ENCODE measurements at places on chromosomes 1 and 21.

GRCh38 chr21:25408666-25409065 is 198.6 kb downstream of the MRPL39 start:
- no peak for DNase-seq

DNA sequence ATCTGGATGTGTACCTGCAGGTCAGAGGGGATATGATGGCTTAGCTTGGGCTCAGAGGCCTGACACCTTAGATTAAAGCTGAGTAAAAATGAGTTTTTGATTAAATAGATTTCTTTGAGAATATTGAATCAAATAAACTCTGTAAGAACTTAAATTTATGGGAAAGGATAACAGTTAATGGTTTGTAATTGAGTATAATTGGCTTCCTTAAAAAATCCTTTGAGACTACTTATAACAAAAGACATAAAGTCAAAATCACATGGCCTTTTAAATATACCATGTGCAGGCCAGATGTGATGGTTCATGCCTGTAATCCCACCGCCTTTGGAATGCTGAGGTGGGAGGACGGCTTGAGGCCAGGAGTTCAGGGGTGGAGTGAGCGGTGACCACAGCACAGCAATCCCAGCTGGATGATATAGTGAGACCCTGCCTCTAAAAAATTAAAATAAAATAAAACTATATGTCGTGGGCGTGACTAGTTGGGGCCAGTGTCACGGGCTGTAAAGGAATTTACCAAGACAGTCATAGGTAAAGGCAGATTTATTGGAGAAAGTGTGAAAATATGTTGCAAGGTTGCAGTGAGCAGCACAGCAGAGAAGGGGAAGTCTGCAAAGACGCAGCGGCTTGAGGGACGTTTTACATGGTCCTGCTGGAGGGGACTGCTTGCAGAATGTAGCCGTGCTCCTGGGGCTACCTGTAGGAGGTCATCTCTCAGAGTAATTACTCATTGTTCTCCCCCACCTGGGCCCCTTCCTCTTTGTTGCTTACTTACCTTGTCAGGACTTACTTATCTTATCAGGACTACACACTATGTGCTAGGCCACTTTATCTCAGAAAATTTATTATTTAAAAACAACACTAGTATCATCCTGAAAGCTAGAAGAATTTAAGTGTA is 122.3 kb downstream of the ZMYM4 start:
- DNase-seq = no peak

DNA sequence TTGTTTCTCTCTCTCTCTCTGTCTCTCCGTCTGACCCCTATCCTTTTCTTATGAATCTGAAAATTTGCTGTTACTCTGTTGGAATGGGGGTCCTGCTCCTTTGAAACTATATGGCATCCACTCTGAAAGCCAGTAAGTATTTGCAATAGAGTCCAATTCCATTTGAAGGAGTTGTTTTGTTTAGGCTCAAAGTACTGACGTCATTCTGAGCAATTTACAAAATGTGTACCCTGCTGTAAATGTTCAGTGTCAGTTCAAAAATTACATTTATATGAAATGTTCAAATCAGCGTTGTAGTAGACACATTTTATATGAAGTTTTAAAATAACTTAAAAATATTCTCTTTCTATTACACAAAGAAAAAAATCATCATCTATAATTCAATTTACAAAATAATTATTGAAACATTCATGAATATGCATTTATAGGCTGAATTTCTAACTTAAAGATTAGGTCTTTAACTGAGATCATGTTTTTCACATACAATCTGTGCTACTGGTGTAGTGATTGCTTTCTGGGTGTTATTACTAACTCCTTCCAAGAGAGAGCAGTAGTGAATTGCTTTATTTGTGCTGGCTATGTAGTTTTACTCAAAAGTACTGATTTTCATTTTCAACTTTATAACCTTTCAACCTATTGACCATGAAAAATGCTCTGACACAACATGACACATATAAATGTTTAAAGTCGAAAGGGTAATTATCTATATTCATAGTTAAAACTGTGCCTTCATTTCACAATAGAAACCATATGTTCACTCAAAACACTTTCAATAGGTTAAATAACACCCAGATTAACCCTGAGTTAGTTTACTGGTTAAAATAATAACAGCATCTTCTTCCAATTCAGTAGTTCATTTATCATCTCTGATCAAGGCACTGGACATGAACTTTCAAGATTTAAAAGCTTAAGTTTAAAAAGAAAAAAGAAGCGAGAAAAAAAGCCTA is 253.1 kb upstream of the ADGRL4 start:
- no peak for DNase-seq

DNA sequence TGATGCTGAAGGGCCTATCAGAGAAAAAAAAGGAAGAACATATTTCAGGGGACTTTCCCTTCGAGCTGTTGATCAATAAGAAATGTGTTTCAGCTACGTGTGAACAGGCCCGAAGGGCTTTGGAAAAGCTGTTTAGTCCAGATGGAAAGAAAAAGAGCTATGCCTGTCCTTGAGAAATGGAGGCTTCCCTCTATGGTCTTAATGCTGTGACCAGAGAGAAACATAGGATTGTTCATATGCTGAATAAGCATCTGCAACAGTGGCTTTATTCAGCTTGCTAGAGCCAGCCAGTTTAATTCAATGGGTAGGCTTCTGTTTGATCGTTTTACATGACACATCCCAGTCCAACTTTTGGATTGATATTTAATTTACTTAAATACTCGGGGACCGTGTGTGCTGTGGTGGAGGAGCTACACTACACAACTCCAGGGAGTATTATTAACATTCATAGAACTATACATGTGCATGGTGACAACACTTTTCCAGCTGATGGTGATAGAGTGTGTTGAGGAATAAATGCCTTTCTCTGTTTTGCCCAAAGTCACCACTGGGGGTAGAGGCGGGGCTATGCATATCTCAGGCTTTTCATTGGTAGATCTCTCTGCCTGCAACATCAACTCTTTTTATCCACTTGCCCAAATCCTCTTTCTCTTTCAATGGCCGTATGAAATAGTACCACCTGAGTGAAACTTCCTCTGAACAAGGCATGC is 106.7 kb upstream of the C8B start:
- no peak for DNase-seq

- DNase-seq = no peak
Observed at GRCh38 chr1:227548119-227548397, 15.3 kb upstream of the ZNF678 start.

DNA sequence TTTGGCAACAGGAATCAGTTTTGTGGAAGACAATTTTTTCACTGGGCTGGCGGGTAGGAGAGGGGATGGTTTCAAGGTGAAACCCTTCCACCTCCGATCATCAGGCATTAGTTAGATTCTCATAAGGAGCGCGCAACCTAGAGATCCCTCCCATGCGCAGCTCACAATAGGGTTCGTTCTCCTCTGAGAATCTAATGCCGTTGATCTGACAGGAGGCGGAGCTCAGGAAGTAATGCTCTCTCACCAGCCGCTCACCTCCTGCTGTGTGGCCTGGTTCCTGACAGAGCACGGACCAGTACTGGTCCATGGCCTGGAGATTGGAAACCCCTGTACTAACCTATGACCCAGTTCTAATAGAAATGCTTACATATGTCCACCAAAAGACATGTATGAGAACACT is 96.6 kb upstream of the KIAA1614 start:
- no peak for DNase-seq

DNA sequence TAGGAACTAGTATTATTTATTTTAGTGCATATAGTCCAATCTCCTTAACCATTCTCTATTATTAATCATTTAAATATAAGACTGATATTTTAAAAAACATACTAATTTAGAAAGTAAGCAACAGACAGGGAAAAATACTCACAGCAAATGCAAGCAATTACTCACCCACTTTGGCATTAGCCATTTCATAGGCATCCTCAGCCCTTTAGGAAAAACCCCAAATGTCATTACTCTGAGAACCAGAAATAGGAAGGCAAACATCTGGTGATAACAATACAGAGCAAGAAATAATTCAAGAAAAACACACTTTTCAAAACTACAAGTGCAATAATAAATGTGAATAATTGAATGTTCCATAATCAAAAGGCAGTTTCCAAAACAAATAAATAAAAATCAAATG is 545.1 kb downstream of the PLPP3 start:
- no peak for DNase-seq

GRCh38 chr1:17535300-17535936 is 4.1 kb upstream of the ARHGEF10L start:
- no peak for DNase-seq

GRCh38 chr1:218361298-218362065 is 16.3 kb downstream of the TGFB2 start:
- DNase-seq = no peak

DNA sequence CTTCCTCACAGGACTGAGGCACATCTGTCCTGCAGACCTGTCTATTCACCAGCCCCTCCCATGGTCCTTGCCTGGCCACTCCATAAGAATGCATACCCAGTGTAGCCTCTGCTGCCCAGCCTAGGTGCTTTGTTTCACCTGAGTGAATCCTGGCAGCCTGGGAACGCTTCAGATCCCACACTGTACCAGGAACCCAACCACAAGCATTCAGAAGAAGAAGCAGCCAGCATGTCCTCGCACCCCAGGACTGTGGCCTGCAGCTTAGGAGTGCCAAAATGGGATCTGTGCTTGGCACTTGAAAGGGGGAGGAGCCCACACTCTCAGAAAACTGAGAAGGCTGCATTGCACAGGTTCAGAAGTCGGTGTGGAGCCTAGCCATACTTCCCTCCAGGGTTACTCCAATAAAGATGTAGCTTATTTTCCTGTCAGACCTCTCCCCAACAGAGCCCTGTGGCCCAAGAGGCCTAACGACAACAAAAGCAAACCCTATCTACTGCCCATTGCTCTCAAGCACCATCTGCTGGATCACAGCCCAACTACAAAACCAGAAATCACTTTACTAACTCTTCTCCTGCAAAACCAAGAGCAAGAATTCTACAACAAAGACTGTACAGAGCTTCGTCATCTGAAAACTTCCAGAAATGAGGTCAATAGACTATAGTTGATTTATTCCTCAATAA is 923.1 kb upstream of the NEGR1 start:
- DNase-seq = no peak

DNA sequence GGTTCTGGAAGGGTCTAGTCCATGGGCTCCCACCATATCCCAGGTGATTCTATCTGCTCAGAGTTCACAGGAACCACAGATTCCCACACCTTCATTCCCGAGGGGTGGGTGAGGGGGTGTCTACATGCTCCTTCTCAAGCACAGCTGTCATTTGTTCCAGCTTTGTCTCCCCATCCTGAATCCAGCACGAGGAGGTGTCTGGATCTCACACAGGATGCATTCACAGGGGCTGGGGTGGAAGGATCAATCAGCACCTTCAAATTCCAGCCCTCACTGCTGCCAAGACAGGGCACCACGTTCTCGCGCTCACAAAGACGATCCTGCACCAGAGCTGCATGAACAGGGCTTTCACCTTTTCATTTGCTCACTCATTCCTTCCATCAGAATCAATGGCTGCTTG is 52.7 kb downstream of the TCP10L start:
- DNase-seq = no peak

DNA sequence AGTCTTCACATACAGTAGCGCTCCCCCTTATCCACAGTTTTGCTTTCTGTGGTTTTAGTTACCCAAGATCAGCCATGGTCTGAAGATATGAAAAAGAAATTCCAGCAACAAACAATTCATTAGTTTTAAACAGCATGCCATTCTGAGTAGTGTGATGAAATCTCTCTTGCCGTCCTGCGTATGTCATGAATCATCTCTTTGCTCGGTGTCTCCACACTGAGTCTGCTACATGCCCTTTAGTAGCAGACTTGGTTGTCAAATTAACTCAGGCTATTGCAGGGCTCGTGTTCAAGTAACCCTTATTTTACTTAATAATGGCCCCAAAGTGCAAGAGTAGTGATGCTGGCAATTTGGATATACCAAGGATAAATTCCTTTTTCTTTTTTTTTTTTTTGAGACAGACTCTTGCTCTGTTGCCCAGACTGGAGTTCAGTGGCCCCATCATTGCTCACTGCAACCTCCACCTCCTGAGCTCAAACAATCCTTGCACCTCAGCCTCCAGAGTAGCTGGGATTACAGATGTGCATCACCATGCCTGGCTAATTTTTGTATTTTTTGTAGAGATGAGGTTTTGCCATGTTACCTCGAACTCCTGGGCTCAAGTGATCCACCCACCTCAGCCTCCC is 22.6 kb downstream of the PHACTR4 start:
- no peak for DNase-seq

GRCh38 chr1:203990118-203990517 is 82.8 kb upstream of the SOX13 start:
- DNase-seq = no peak

DNA sequence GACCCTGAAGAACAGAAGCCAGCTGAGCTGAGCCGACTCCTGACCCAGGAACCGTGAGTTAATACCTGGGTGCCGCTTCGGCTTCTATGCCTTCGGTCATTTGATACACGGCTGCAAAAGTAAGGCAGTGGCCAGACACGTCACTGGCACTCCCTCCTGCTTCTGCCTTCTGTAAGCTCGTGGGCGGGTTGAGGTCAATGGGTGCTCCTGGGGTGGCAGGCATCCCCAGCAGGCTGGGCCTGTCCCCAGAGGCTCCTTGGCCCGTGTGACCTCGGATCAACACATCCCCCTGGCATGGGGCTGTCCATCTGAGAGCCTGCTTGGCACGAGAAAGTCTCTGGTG is 35.7 kb upstream of the COL6A1 start:
- DNase-seq = no peak

- no peak for DNase-seq
Observed at GRCh38 chr21:39326607-39327307, 13.3 kb upstream of the BRWD1 start.

GRCh38 chr1:213415691-213416380 is 364.8 kb downstream of the RPS6KC1 start:
- no peak for DNase-seq

GRCh38 chr1:18581420-18581880 is 49.2 kb upstream of the PAX7 start:
- peak; percentile 12 for DNase-seq

- no peak for DNase-seq
Observed at GRCh38 chr1:220189750-220190347, 82.4 kb downstream of the RAB3GAP2 start.

DNA sequence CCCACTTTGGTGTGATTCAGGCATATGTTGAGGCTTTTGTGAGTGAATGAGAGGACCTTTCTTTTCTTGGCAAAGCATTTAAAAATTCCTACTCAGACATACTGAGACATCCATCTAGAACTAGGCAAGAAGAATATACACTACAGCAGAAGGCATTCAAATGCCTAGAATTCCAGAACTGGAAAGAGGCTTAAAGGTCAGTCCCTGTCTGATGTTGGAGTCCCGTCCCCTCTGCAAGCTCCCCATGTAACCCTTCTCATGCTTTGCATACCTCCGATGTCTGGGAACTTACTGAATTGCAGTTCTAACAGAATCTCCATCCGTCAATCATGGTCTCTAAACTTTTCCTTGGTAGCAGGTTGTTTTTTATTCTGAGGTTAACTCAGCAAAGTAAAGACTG is 152.9 kb downstream of the ATP6V1G3 start:
- DNase-seq = no peak

DNA sequence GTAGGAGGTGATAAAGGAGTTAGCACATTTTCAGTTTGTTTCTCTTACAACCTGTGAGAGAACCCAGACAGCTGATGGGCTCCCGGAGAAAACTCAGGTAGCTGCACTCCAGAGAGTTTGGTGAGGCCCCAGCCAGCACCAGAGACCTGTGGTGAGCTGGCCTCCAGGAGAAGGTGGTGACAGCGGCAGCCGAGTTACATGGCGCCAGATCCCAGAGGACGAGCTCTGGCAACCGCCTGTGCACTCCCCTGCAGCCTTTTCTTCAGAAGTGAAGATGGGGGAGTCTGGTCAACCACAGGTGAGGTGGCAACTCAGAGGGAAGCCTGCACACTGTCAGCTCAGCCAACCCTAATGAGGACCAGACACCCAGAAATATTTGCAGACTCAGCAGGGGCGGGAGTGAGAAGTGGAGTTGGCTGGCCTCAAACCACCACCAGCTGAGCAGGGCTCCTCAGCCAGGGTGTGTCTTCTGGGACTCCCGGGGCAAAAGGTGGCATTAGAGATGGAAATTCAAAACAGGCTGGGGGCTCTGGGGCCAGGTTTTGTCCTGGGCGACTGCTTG is 209.7 kb downstream of the SETD4 start:
- no peak for DNase-seq
